ENCODE measurements at places on chromosomes 5 and 9.

DNA sequence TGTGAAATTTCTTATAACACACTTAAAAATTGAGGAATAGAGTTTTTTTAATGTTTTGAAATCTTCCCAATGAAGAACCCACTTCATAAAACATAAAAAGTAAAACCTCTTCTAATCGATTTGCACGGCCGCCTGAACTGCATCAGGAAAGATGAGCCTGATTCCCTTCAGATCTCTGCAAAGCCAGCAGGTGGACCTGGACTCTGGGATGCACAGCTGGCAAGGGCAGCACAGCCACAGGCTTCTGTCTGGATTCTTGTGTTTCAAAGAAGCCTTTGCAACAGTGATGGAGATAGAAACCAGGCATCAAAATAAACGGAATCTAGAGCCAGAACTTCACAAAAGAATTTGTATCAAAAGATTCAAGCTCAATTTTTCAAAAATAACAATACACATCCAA, 36.0 kb upstream of the SPATA31C2 start:
- no peak for DNase-seq

- no peak for DNase-seq
These were observed 6.7 kb downstream of the DDX31 start for GRCh38 chr9:132663117-132663516.

GRCh38 chr5:172284611-172284980, 1.0 kb upstream of the UBTD2 start:
- no peak for DNase-seq

- DNase-seq: no peak
These were observed 87.5 kb downstream of the SIL1 start for GRCh38 chr5:139110526-139111168.

All from HL-60 (cell line).